ENCODE measurements at places on chromosomes 2 and 18. TPM values are rescaled to one million over a fixed set of nuclear protein-coding genes. Genes with fewer than 3 reads are reported as not detected.

GRCh38 chr18:4551001-4551360, 95.9 kb upstream of the DLGAP1 start:
- DNase-seq, result no peak

GRCh38 chr2:130369311-130369964, 13.6 kb downstream of the PTPN18 start:
- no peak for DNase-seq

DNA sequence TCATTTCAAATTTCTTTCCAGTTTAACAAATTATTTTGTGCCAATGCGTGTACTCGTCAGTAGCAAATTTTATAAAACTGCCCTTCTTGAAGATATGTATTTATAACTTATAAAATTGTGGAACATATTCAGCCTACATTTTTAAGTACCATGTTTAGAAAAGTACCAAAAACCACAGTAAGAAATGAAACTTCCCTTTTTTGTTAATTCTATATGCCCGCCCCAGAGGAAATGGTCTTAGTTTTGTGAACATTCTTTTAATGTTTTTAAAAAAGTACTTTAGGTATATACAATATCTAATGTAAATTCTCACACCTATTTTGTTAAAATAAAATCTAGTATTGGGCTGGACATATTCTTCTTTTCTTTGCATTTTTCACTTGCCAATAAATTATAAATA, 1.2 kb downstream of the UGT1A9 start:
- no peak for DNase-seq

GRCh38 chr18:13520306-13520705, 206.1 kb downstream of the FAM210A start:
- peak; percentile 79 for DNase-seq

- DNase-seq, result no peak
These were observed 23.6 kb downstream of the LRATD1 start for GRCh38 chr2:14656146-14656545.

The AUP1 gene
- total RNA-seq, result 43.2 TPM

The HDHD2 gene
- 30.7 TPM for total RNA-seq

Measured in Right ventricle myocardium superior (tissue), 1 donor.